Placental pericyte (primary cell): ENCODE measurements at places on chromosomes 7 and 10. TPM values are rescaled to one million over a fixed set of nuclear protein-coding genes. Genes with fewer than 3 reads are reported as not detected.

Gene LIPN
- not detected in 2 replicates for total RNA-seq

Gene OAT
- total RNA-seq: 108 and 178 TPM in 2 replicates

Gene CLEC5A
- total RNA-seq: not detected in 2 replicates

Gene STOX1
- 0.22 and 0.43 TPM in 2 replicates for total RNA-seq

Gene ZNRF2
- total RNA-seq: 4.4 and 5.2 TPM in 2 replicates

Gene BLOC1S2
- total RNA-seq: 36.1 and 49.2 TPM in 2 replicates

Gene AKR1B1
- 147 and 607 TPM in 2 replicates for total RNA-seq

Gene CABCOCO1
- total RNA-seq: 0.14 and 0.22 TPM in 2 replicates

Gene GIMAP4
- total RNA-seq: 0.14 TPM in 1 of 2 replicates, not detected in the other

Gene CLDN12
- total RNA-seq: 61.5 and 79.7 TPM in 2 replicates

Gene ADRB1
- total RNA-seq: not detected in 2 replicates

Gene CDC14C
- total RNA-seq: not detected in 2 replicates

Gene CHRM2
- 7.9 and 20.8 TPM in 2 replicates for total RNA-seq

Gene EBLN1
- not detected in 2 replicates for total RNA-seq

Gene KIF11
- 1.3 and 47.4 TPM in 2 replicates for total RNA-seq

Gene CHAT
- not detected in 2 replicates for total RNA-seq

Gene LOXL4
- 23.0 and 70.5 TPM in 2 replicates for total RNA-seq

Gene ARHGEF5
- total RNA-seq: 2.2 and 3.1 TPM in 2 replicates

Gene SBDS
- total RNA-seq: 71.3 and 105 TPM in 2 replicates

Gene ZNHIT1
- 70.2 and 76.6 TPM in 2 replicates for total RNA-seq

Gene TMEM213
- not detected in 2 replicates for total RNA-seq

Gene NOM1
- 11.2 and 25.9 TPM in 2 replicates for total RNA-seq

Gene ATRNL1
- total RNA-seq: 4.6 TPM in 1 of 2 replicates, not detected in the other

Gene RNF148
- total RNA-seq: 0.72 and 1.5 TPM in 2 replicates

Gene RNF32
- 0.14 and 0.66 TPM in 2 replicates for total RNA-seq

Gene WNT8B
- not detected in 2 replicates for total RNA-seq

Gene CSTF2T
- total RNA-seq: 8.8 and 19.6 TPM in 2 replicates

Gene MARVELD1
- total RNA-seq: 39.8 and 53.3 TPM in 2 replicates

Gene IL6
- 64.7 and 659 TPM in 2 replicates for total RNA-seq

Gene FAM25G
- not detected in 2 replicates for total RNA-seq

Gene GPR26
- total RNA-seq: not detected in 2 replicates

Gene PRSS37
- not detected in 2 replicates for total RNA-seq

Gene SDK1
- total RNA-seq: 1.1 and 2.0 TPM in 2 replicates

Gene PCGF5
- total RNA-seq: 24.9 and 33.3 TPM in 2 replicates

Gene AGMO
- total RNA-seq: 0.22 TPM in 1 of 2 replicates, not detected in the other

Gene ASIC3
- 0.44 TPM in 1 of 2 replicates, not detected in the other for total RNA-seq

Gene SPDYE16
- total RNA-seq: not detected in 2 replicates

Gene WIPF3
- not detected in 2 replicates for total RNA-seq

Gene ZNF804B
- not detected in 2 replicates for total RNA-seq

Gene CYP3A7
- total RNA-seq: 0.44 TPM in 1 of 2 replicates, not detected in the other

Gene ARMC3
- total RNA-seq: under 0.01 TPM in 1 of 2 replicates, not detected in the other
